ENCODE measurements at places on chromosomes 6 and 20.
A peak's percentile ranks its signal among the peaks of the same experiment; 100 is the strongest.

GRCh38 chr20:16360668-16361067 is 212.6 kb downstream of the KIF16B start:
- DNase-seq = no peak

DNA sequence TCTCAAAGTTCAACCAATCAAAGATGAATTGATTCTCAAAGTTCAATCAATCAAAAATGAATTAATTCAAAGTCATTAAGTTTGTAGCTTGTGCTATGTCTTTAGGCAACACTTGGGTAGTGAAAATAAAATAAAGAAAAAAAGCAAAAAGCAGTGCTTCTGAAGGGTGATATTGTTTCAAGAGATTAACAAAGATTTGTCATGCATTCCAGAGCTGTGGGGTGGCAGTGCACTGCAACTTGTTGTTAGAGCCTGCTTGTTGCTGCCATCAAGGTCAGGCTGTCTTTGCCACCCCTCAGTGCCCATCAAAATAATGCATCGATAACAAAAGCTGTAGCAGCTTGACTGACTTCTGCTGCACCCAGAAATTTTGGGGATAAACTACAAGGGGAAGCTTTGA is 128.6 kb downstream of the RNF144B start:
- no peak for DNase-seq

- DNase-seq = peak; percentile 39
Measured at GRCh38 chr6:46042355-46042999, 26.8 kb upstream of the CLIC5 start.

- no peak for DNase-seq
Measured at GRCh38 chr6:85240787-85241385, 209.0 kb upstream of the NT5E start.

DNA sequence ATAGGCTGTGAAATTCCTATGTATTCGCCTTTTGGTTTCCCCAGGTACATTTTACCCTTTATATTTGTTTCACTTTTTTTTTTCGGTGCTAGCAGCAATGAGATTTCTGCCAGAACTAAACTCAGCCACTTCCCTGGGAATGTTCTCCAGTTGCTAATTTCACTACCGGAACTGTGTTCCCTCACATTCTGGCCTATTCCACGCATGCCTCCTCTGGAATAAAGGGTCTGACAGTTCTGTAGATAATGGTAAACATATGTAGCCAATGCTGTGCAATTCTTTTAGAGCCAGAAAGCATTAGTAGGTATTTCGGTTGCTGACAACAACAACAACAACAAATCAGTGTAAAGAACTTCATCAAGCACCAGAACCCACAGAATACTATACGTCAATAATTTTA is 96.1 kb upstream of the TBX18 start:
- no peak for DNase-seq

DNA sequence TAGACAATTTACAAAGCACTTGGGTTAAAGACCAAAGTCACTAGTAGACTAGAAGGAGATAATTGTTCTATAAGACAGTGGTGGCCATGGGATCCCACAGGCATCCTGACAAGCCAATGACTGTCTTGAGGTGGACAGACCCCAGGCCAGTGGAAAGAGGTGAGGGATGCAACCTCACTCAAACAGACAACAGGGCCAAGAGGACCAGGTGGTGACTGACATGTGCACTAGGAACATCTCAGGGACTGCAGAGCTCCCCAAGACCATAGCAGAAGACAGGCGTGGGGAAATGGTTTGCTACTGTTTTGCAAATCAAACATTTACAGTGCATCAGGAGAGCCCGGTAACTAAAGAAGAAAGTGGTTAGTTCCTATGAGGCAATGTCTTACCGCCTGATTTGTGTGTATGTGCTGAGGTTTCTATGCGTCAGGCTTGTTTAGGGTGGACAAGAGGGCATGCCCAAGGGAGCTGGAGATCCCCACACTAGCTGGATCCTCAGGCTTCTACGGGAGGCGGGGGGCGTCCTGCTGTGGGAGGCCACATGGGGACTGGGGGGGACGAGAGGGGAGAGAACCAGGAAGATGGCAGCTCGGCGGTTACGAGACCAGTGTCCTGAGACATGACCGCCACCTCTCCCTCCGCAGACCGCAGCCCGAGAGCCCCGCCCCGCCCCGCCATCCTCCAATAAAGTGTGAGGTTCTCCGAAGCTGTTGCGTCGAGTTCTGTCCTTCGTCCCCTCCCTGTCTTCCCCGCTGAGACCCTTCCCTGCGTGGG is 623 bp upstream of the MRPS26 start:
- peak; percentile 88 for DNase-seq

DNA sequence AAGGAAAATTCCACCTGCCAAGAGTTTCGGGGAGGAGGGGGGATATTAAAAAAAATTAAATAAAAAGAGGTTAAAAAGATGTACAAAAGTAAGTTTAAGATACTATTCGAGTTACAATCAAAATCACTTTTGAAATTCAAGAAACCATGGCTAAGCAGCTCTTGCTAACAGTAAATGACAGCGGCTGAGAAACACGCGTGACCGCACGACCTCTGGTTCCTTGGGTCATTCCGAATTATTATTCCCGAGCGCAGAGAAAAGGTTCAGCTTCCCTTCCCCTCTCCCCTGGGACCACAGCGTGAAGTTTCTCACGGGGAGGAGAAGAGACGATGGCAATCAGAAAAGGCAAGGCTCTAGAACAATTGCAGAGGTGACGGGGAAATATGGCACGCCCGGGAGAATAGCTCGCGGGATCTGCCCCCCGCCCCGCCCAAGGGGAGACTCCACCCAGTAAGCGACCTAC is 496 bp downstream of the TMEM242 start:
- DNase-seq = peak; percentile 85

DNA sequence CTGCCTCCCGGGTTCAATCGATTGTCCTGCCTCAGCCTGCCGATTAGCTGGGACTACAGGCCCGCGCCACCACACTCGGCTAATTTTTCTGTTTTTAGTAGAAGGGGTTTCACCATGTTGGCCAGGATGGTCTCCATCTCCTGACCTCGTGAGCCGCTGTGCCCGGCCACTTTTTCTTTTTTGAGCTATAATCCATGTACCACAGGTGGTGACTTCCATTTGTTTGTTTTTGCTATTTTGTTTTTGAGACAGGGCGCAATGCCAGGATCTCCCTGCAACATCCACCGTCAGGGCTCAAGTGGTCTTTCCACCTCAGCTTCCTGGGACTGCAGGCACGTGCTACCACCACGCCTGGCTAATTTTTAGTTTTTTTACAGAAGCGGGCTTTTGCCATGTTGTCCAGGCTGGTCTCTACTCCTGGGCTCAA is 8.5 kb downstream of the HSPA1B start:
- DNase-seq = no peak

GRCh38 chr20:44041001-44041400 is 126.3 kb downstream of the TOX2 start:
- DNase-seq = no peak

GRCh38 chr6:14759976-14760672 is 485.7 kb upstream of the JARID2 start:
- DNase-seq = peak; percentile 36

- DNase-seq = no peak
Measured at GRCh38 chr6:10882657-10883171, 873 bp upstream of the GCM2 start.

GRCh38 chr6:137736048-137736818 is 130.8 kb upstream of the TNFAIP3 start:
- peak; percentile 48 for DNase-seq

All from GM13977 (cell line).